Fibroblast of the conjunctiva (primary cell): ENCODE measurements at places on chromosomes 7 and 10.

DNA sequence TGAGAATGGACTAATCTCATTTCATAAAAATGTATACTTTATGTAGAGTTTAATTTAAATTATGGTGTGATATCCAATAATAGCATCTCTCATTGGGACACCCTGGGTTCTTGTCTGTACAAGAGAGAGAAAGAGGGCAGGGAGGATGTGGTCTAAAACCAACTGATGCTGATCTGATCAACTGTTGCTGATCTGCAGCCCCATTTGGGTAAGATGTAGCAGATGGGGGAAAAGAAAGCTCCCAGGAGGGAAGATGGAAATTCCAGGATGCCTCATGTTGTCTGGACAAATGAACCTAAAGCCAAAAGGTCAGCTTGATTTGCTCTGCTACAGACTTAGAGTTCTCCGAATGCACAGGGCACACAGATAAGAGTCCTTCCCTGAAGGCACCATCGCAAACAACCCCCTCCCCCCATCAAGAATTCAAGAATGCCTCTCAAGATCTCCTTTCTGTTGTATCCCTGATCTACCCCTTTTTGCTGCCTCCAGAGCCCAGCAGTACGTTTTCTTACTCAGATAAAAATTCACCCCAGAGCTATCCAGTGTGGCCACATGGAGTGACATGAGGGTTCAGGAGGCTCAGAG, 171.4 kb upstream of the INHBA start:
- no peak for DNase-seq

- DNase-seq = no peak
Observed at GRCh38 chr10:5746197-5746596, 61.6 kb downstream of the TASOR2 start.

GRCh38 chr10:48215486-48216203, 58.9 kb downstream of the FRMPD2 start:
- DNase-seq = peak; percentile 5

DNA sequence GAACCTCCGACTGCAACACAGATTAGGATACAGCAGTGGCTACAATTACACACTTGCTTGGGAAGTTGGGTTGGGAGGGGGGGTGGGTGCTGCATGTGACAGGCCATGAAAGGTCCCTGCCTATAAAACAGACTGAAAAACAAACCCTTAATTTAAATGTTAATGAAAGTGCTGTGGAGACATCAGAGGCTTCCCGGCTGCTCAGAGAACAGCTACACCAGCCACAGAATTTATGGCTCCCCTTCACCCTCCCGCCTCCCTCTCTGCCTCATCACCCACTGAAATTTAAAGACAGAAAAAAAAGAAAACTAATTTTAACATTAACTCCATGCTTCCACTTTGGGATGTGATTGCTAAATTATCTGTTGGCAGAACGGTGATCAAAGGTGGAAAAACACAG, 34.7 kb downstream of the FBXW4 start:
- no peak for DNase-seq

DNA sequence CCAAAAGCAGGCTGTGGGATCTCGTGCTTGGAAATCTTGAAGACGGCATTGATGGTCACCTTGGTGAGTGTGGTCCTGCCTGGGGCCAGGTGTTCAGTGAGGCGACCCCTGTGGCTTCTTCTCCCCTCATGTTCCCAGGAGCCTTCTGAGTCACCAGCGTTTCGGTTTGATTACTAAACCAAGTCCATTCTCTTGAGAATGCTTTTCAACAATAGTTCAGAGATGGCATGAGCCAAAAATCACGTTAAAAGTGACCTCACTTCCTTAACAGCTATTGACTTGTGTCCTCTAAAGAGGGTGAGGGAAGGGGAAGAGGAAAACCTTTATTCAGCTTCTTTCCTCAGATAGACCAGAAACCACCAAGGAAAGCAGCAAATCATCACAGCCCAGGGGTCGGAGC, 315.2 kb downstream of the GATA3 start:
- no peak for DNase-seq

- no peak for DNase-seq
Observed at GRCh38 chr10:132607961-132608495, 70.4 kb downstream of the INPP5A start.

DNA sequence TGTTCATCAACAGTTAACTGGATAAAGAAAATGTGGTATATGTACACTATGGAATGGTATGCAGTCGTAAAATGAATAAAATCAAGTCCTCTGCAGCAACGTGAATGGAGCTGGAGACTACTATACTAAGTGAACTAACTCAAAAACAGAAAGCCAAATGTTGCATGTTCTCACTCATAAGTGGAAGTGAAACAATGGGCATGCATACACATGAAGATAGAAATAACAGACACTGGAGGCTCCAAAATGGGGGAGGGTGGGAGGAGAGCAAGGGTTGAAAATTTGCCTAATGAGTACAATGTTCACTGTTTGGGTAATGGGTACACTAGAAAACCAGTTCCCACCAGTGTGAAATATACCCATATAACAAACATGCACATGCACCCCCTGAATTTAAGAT, 179.5 kb downstream of the ZWINT start:
- no peak for DNase-seq

DNA sequence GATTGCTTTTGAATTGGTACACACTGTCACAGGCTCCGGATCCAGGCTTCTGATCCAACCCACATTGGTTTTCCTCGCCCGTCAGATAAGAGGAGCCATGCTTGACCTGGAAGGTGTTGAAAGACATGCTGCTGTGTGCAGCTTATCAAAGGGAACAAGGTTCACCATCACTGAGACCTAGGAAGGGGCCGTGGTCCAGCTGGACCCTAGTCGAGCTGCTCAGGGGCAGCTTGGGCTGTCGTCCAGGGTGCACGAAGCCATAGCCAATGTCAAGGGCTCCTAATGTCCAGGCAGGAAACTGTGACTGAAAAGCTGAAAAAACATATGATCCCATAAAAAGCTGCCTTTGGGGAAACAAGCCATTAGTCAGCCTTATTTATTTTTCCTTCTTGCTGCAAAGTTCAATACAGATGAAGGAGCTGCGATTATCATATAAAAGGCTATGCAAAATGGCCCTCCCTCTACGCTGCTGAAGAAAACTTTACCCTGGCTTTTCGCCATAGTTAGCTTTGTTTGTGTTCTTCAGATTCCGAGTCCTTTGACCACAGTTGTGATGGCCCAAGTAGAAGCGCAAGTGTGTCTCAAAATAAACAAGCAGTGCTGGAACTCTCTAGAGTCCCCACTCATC, 118.0 kb downstream of the CREB5 start:
- DNase-seq = no peak

- DNase-seq = no peak
Observed at GRCh38 chr7:15977663-15978062, 291.2 kb upstream of the MEOX2 start.

GRCh38 chr10:120279196-120279595, 177.8 kb upstream of the PLPP4 start:
- no peak for DNase-seq

- DNase-seq = no peak
Observed at GRCh38 chr7:81684033-81684432, 85.8 kb downstream of the HGF start.

GRCh38 chr7:107816011-107816566, 13.1 kb upstream of the SLC26A3 start:
- peak; percentile 1 for DNase-seq

GRCh38 chr7:127959770-127960169, 71.5 kb downstream of the LRRC4 start:
- no peak for DNase-seq

- DNase-seq = no peak
Observed at GRCh38 chr10:111410740-111411139, 333.9 kb downstream of the ADRA2A start.

DNA sequence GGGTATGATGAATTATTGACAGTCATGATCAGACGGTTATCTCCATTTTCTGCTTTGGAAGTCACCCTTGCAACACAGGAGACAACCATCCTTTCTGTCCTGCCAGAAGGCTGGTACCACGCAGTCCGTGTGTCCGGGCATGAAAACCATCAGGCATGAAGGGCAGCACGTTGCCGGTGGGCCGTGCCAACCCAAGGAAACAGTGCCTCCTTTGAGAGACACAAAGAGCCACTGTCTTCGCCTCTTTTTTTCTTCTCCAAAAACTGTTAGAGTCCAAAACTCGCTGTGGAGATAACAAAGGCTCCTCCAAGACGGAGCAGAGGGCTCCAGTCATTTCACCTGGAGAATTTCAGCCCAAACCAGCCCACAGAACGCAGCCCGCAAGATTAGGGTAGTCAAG, 60.4 kb upstream of the ARHGAP21 start:
- no peak for DNase-seq

DNA sequence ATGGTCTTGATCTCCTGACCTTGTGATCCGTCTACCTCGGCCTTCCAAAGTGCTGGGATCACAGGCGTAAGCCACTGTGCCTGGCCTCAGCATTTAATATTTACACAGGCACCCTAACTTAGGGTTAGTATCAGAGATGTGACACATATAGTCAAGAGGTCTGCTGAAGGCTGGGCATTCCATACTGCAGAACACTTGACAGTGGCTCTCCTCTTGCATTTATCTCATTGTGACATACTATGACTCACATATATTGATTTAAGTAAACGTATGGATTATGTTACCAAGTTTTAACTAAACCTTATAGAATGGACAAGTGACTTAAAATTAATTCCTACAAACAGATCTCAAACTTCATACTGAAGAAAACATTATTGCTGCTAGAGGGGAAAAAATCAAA, 36.6 kb downstream of the BRAF start:
- DNase-seq = no peak

GRCh38 chr7:71444130-71444529, 312.2 kb downstream of the GALNT17 start:
- no peak for DNase-seq

DNA sequence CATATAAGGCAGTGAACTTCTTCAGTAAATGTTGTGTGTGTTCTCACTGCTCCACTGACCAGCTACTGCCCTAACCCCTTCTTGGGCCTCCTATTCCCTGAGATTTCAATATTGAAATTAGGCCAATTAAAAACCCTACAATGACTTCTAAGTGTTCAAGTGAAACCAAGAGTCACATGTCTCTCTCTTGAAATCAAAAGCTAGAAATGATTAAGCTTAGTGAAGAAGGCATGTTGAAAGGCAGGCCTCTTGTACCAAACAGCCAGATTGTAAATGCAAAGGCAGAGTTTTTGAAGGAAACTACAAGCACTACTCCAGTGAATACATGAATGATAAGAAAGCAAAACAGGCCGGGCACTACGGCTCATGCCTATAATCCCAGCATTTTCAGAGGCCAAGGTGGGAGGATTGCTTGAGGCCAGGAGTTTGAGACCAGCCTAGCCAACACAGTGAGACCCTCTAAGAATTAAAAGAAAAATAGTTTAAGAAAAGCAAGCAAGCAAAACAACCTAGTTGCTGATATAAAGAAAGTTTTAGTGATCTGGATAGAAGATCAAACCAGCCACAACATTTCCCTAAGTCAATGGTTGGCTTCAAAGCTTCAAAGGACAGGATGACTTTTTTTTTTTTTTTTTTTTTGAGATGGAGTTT, 22.3 kb downstream of the BRAF start:
- DNase-seq = no peak

DNA sequence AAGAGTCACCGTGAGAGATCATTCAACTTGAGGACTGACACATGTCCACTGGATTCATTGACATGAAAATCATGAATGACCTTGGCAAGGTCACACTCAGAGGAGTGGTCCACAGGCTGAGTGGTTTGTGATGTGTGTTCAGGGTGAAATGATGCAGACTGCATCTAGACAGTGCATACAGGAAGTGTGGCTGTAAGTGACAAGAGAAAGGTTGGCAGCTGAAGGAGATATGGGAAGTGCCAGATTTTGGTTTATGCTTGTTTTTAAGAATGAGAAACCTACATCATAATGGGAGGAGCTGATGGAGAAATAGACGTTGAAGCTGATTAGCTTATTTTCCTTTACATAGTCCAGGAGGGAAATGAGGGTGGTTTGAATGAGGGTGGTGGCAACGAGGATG, 64.8 kb upstream of the VIPR2 start:
- no peak for DNase-seq

GRCh38 chr7:155344618-155345433, 47.1 kb downstream of the INSIG1 start:
- peak; percentile 26 for DNase-seq

- peak; percentile 2 for DNase-seq
Observed at GRCh38 chr10:26445411-26446031, 7.4 kb downstream of the APBB1IP start.

DNA sequence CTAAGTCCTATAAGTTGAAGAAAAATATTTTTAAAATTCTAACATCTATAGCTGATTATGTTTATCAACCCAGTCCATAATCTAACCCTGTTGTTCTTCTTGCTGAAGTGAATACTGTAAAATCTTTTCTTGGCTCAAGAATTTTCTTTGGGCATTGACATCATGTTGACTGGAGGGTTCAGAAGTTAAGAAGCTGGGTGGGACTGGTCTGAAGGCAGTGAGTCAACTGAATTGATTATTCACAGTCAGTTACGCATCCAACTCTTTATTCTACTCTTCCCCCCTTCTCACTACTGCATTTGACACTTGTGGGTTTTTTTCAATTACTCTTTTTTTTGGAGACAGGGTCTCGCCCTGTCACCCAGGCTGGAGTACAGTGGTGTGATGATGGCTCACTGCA, 31.0 kb downstream of the DENND2A start:
- DNase-seq = peak; percentile 62

DNA sequence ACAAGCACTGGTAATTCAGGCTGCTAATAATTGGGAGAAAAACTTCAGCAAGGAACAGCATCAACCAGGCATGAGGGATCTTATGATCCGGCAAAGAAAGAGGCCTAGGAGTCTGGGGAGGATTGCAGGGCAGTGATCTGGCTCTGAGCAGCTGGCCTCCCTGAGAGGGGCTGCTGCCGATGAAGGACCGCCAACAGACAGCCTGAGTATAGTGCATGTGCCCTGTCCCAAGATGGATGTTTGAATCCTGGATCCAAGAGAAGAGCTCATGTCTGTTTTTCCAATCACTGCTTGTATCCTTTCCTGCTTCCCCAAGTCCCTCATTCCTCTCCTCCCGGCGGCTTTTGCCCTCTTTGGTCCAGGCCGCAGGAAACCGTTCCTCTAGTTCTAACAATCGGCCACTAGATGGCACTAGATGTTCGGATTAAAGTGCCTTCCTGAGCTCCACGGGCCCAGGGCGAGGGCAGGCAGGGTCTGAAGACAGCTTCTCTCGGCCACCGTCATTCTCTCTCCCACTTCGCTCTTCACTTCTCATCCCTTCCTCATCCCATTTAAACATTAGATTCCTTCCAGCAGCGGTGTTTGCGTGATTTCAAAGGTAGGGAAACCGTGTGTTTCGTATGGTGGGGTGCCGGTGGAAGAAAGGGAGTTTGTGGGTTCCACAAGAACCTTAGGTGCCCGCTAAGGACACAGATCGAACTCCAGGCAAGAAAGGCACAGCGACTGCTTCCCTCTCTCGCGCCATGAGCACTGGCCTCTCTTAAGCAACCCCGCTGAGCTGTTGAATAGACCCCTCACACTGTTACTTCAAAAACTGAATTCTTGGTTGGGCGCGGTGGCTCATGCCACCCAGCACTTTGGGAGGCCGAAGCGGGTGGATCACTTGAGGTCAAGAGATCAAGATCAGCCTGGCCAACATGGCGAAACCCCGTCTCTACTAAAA, 82.4 kb downstream of the ADCYAP1R1 start:
- DNase-seq = peak; percentile 40

- DNase-seq = no peak
Observed at GRCh38 chr10:61542596-61542995, 89.4 kb upstream of the TMEM26 start.
